CMK (cell line): ENCODE measurements at places on chromosomes 1 and 21.

DNA sequence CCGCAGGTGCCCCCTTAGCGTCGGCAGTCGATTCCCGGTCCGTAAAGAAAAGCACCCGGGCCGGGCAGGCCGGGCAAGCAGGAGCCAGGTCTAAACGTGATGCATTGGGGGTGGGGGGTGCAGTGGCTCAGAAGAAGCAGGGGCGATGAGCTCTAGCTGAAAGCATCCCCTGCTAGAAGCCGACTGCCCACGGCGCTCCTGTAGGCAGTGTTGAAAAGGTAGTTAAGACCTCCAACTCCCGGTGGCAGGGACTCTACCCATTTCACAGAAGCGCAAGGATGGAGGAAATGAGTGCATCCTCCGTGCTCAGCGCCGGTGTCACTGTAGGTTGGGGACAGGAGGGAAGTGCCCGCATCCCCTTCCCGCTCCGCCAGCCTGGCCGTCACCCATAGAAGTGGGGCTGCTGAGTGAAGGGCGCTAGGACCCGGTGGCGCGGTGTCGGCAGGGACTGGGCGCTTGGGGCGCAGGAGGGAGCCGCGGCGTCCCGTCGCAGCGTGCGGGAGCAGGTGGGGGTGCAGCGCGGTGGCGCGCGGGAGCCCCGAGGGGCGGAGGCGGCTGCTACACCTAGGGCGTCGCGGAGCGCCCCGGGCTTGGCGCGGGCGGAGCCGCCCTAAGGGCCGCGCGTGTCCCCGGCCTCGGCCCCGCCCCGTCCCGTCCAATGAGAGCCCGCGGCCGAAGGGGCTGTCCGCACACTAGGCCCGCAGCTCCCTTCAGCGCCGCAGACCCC lies at the start of gene WNT2B:
Gene WNT2B (plus strand): TSS at position 688 of the 727 bp plus-strand sequence. CDS start 298 bp downstream, outside the sequence.
- no peak for DNase-seq

- DNase-seq: no peak
Measured at GRCh38 chr1:30104551-30104950, 618.8 kb downstream of the MATN1 start.

DNA sequence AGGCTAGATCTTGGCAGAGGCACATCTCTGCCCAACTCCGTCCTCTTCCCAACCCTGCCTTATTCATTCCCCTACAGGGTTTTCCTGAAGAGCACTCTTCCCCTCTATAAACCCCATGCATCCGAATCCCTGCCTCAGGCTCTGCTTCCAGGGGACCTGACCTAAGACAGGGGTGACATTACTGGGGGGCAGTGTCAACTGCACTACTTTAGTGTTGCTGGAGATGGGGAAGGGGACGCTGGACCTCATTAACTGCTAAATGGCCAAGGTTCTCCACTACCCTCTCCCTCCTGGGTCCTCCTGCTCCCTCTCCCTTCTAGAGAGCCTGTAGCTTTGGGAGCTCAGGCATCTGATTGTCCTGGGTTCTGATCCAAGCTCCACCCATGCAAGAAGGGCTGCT lies 126.2 kb downstream of the GRIK3 start:
- no peak for DNase-seq

DNA sequence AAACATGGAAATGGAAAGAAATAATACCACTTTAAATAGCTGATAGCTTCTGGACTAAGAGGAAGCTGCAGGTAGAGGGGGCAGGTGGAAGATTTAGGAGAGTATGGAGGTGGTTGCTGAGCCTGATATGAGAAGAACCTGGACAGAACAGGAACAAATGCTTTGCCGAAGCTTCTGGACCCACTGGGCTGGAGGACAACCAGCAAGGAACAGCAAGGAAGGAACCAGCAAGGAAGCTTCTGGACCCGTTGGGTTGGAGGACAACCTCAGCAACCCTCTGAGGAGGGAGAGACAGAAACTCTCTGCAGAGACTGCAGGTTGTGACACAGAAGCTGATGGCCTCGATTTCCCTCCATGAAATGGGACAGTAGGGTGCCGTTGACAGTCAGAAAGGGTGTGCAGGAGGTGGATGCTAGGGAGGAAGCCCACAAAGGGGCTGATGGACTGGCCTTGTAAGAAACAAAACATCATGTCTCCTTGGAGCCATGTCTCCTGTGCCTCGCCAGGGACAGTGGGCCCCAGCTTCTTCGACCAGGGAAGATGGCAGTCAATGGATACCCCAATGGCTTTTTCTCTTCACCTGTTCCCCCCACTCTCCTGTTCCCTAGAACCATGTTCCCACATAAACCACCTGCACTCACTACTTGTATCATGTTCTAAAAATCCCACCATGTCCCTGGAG lies 8.3 kb upstream of the WNT3A start:
- no peak for DNase-seq

DNA sequence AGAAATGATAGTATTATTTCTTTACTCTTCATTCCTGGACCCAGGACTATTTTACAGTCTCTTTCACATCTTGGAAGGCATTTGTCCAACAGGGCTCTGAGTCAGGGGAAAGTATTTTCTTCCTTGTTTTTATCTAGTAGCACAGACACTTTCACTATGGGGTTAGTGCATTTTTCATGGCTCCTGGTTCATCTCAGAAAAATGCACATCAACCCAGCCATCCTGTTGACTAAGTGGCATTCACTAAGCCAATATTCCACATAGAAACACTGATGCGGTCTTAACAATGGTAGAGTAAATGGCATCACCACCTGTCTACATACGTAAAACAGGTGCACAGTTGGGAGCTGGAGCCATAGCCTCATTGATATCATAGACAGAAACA lies 87.4 kb upstream of the C1orf21 start:
- DNase-seq: no peak

DNA sequence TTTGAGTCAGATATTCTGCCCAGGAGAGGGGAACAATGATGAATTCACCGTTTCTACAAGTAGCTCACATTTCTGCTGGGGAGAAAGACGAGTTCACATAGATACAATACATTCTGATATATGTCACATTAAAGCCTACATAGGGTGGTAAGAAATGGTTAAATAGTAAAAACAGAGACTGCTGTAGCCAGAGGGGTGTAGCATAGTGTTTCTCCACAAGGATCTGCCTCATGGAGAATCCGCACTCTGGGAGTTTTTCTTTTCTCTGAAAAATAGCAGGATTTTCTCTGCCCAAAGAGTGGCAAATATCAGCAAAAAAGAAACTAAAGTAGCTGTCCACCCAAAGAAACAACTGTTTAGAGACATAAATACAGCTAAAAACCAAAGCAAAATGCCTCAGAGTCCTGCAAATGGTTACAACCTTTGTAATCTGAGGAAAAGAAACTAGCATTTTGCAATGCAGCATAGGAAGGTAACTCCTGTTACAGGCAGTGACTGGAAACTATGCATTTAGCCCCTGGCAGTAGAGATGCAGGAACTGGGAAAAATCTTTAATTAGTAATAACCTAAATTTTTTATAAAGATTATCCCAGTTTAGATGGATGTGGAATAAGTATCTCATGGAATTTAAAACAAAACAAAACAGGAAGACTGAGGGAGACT lies 1126.7 kb upstream of the ADGRL2 start:
- DNase-seq: no peak

DNA sequence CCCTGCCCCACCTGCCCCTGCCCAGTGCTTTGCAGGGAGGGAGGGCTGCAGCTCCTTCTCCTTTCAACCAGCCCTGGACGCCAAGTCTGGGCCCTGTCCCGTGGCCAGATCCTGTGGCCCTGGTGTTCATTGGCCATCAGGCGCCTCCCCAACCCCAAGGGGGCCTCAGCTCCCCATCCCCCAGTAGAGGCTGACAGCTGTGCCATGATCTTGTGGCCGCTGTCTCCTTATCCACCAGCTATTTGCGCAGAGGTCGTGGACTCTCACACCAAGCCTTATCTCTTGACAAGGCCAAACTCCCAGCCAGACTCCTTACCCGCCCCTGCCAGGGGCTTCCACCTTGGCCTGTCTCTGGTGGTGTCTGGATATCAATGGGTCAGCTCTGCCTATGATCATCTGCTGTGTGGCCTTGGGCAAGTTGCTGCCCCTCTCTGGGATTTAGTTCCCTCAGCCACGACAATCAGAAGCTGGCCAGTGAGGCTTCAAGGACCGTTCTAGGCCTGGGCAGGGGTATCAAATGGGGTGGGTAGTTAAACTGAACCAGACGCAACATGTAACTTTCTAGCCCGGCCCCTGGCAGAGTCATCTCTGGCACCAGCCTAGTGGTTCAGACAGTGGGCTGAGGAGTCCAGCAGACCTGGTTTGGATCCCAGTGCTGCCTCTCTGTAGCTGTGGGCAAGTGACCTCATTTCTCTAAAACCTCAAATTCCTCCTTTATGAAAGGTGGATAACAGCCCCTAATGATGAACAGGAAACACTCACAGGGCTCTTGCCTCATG lies 3.3 kb upstream of the COL8A2 start:
- peak; percentile 20 for DNase-seq

GRCh38 chr1:114206392-114206791 lies 52.7 kb upstream of the SYT6 start:
- no peak for DNase-seq

GRCh38 chr1:10132852-10133251 lies 77.5 kb upstream of the KIF1B start:
- no peak for DNase-seq

DNA sequence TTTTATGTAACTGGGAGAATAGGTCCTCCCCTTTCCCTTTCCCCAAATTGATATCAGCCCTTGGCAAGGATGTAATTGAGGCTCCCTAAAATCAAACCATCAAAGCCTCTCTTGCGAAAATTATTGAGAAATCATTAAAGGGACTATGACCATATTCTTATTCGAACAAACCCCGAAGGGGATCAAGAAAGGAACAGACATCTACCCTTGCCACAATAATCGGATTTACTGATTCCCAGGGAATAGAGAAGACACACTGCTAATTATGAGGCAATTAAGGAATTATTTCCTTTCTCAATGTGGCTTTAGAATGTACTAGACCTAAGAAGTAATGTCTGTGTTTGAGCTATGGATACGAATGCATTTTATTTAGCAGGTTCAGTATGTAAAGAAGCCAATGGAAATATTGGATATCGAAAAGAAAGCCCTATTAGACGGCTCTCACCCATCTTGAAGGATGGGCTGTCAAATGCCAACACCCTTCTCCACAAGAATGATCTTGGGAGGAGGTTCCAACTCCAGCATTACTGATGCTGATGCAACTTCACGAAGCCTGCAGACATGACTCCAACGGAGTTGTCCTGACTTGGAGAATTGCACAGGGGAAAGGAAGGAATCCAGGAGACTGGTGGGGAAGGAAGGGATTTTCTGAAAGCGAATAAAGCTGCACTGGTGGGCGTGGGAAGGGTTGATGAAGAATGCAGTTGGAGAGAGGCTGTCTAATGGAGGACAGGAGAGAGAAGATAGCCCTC lies 11.6 kb upstream of the PTPRF start:
- DNase-seq: no peak

- DNase-seq: no peak
Measured at GRCh38 chr1:4019606-4020331, 119.7 kb upstream of the C1orf174 start.

DNA sequence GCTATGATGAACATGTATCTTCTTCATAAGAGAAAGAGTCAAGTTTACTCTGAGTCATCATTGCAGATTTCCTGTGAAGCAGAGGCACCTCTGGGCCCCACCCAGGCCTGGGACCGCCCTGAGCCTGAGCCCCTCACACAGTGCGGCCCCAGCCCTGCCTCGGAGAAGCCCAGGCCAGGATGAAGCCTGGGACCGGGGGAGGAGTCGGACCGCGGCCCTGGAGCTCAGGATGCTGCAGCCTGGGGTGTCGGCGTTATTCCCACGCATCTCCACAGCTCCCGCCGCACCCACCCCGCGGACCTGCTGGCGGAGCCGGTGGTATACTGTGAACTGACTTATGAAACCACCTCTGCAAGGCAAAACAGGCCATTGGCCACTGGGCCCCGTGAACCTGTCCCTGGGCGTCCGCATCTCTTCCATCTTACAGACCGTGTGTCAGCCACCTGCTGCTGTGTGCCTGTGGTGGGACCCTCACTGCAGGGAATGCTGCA lies 2.4 kb upstream of the COL6A1 start:
- no peak for DNase-seq
